ENCODE measurements at places on chromosomes 12 and 14.

GRCh38 chr12:103771466-103771865 is 69.6 kb downstream of the NT5DC3 start:
- no peak for DNase-seq

DNA sequence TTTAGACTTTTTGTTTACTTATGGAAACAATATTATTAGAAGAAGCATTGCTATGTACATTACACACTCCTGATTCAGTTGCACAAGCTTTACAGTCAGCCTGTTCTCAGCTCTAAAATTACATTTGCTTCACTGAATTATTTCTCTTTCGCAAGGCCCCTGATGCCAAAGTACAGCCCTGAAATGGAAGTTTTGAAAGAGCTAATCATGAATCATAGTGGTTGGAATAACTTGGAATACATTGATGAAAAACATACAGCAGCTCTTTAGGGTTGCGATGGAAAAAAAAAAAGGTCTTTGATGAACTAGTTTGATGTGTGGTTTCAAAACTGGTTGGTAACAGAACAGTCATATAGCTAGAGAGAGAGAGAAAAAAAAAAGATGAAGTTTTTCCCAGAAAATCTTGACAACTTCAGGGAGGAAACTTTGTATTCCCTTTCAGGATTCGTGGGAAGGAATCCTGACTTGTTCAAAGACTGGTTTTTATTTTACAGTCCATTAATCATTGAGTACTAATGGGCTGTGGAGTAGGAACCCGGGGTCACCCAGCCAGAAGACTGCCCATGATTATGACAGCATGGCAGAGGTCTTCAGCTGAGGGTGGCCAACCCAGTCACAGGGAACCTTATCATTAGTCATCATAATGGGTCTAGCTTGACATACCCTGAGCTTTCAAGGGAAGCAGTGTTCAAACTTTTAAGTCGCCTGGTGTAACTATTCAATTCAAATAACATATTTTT is 460.1 kb downstream of the NAV3 start:
- no peak for DNase-seq

DNA sequence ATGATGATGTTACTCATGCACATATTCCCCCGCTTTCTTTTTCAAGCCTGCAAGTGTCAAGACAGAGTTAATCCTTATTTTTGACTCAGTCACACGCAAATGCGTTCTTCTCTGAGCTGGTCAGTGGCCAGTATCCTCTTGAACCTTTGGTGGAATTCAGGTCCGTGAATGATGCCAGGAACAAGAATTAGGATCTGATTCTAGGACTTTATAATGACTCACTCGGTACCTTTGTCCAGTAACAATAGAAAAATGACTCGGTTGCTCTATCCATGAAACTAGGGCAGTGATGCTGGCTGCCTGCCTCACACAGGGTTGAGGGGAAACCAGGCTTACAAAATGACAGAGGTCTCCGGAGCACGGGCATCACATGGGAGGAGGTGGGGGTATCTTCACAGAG is 185.8 kb upstream of the NUDT4 start:
- no peak for DNase-seq

- DNase-seq, result no peak
Measured at GRCh38 chr14:61403411-61403810, 82.0 kb downstream of the PRKCH start.

GRCh38 chr12:120290609-120291305 is 946 bp downstream of the RNU4-2 start:
- no peak for DNase-seq
